ENCODE measurements at places on chromosomes 16 and 17.

DNA sequence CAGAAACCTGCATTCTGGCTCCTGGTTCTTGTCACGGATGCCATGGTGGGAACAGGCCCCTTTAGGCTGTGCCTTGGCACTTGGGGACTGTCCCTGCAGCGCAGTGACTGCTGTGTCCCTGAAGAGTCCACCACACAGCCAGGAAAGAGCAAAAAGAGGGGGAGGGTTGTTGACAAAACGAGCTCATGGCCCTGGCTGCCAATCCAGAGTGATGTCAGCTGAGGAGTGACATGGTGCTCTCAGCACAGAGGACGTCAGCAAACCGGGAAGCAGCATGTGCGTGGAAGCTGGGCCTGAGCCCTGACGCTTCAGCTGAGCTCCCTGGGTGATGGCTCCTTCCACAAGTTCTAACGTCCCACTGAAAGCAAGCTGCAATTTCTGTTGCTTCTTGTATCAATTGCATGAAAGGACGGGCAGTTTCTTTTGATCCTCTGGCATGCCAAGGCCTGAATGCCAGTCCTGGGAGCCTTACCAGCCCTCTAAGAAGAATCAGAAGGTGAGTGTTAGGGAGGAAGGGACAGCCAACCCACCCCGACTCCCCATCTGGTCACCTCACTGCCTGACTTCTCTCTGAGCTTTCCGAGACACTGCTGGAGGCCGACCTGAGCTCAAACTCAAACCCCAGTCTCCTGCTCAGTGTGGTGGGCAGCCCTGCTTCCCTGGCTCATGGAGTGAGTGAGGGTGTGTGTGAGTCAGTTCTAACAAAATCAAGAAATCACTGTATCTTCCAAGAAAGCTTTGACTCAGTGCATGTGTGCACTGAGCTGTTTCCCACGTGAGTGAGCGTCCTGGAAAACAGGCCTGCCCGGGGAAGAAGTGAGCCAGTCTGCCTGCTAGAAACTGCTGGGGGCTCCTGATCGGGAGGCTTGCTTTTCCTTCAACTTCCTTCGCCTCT lies 14.7 kb upstream of the WNT3 start:
- no peak for DNase-seq

GRCh38 chr17:80876950-80877728 lies 114.5 kb upstream of the CHMP6 start:
- DNase-seq: no peak

DNA sequence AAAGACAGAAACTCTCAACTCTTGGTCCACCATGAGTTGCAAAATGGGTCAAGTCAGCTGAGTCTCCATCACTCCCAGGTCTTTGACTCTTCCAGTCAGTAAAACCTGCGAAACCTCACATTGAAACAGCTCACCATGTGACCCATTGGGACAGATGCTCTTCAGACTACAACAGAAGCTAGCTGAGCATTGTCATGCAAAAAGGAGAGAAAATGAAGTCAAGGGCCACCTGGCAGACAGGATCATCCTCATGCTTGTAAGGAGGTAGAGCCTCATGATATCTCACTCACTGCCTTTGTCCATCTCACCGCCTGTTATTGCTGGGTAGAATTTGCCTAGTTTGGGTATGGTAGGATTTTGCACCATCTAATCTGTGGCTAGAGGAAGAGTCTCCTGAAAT lies 50.2 kb downstream of the MAF start:
- no peak for DNase-seq

GRCh38 chr16:83967838-83968305 lies at the start of gene NECAB2:
Gene NECAB2 (plus strand): TSS chr16:83968244. CDS start chr16:83968649, 405 bp downstream.
- no peak for DNase-seq

DNA sequence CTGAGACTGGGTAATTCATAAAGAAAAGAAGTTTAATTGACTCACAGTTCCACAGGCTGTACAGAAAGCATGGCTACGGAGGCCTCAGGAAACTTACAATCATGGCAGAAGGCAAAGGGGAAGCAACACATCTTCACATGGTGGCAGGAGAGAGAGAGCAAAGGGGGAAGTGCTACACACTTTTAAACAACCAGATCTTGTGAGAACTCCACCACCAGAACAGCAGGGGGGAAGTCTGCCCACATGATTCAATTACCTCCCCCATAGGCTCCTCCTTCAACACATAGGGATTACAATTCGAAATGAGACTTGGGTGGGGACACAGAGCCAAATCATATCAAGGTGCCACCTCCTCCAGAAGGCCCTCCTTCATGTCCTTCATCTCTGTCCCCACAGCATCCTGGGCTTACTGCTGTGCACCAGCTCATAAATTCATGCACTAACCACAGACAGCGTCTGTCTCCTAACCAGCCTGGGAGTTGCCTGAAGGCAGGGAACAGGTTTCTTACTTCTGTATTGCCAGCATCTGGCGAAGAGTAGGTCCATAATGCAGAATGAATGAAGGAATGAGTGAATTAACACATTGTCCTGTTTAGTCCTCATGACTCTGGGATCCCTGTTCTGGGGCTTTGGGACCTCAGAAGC lies 74.4 kb downstream of the WSB1 start:
- no peak for DNase-seq

GRCh38 chr16:78504401-78504851 lies 405.0 kb downstream of the WWOX start:
- DNase-seq: no peak

- no peak for DNase-seq
Observed at GRCh38 chr16:79186196-79186595, 414.3 kb downstream of the MAF start.

DNA sequence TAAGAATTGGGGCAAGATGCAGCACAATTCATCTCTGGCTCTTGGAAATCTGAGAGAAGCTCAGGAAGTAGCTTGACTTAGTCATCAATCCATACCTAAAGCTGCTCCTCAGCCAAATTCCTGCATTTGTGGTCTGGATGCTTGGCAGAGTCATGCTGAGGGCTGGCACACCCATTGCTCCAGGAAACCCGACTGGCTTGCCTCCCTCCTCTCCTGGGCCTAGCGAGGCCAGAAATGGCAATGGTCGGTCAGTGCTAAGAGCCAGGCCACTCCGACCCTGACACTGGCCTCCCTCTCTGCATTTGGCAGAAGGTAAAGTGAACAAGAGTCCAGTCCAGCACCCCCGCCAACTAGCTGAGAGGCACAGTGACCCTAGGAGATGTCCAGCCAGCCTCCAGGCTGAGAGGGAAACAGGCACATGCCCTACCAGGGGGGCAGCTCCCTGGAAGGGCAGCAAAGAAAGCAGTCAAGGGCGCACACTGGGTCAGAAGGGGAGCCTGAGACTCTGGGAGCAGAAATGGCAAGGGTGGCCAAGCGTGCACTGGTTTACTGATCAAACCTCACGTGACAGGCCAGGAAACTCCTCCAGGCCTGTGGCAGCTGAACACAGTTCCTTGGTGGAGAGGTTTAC lies 10.0 kb downstream of the POLDIP2 start:
- DNase-seq: no peak

- DNase-seq: no peak
Observed at GRCh38 chr17:43591001-43591400, 44.9 kb upstream of the ETV4 start.

GRCh38 chr16:29663807-29664090 lies 702 bp downstream of the SPN start:
- no peak for DNase-seq

All from activated T-helper 1 cell treated with Interleukin-2 at 50 U/mL for 16 hours (primary cell).